GM04504 (cell line): ENCODE measurements at places on chromosomes 4 and X.

- DNase-seq: no peak
Measured at GRCh38 chrX:17359500-17359899, 15.5 kb upstream of the NHS start.

DNA sequence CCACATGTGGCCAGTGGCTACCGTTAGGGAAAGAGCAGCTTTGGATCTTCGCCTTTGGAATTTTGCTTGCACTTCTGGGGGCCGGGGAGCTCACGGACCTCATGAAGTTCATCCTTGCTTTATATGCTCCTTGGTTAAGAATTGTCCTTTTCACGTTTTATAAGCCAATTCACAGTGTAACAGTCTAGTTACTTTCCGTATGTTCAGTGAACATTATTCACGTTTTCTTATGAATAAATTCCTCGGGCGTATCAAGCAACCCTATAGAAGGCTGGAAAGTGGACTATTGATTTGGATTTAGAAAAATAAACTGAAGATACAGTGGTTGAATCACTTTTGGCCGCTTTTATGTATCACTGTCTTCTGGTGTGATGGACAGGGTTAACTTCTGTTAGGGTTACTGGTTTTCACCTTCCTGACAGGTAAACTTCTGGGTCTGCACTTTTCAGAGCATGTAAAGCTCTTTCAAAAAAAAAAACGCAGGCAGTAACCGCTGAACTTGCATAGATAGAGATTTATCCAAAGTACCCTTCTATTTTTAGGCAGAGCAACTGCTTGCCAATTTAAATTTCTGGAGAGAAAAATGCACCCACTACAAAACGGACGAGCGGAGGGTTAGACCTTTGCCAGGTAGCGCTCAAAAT lies 569 bp upstream of the PDLIM5 start:
- DNase-seq: no peak

DNA sequence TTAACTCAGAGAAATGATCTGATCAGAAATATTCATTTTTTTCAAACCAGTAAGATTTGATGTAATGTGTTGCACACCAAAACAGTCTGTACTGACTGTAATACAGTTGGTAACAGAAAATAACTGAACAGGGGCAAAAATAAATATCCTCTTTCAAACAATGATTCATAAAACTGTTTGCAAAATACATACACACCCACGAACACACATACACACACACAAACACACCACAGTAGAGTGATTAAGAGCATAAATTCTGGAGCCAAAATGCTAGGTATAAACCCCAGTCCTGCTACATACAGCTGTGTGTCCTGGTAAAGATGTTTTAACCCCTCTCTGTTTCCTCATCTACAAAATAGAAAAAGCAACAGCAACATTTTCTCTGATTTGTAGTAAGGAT lies 376.6 kb downstream of the PDGFC start:
- DNase-seq: no peak

- peak; percentile 76 for DNase-seq
Measured at GRCh38 chrX:131747173-131747572, 203.3 kb downstream of the OR13H1 start.

DNA sequence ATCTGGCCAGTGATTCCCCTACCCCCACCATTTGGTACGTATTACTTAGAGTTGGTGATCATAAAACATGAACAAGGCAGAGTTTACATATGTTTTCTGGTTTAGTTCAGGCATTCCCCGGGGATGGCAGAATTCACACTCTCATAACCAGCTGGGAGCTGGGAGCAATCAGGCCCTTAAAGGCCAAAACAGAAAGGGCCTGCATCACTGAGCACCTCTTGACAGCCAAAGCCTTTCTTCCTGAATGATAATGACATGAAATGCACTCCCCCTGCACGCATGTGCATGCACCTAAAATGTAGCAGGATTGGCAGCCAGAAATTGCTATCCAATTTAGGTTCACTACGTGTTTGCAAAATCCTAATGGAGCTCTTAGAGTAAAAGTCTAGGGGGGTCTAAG lies 235.4 kb downstream of the GPC3 start:
- no peak for DNase-seq

DNA sequence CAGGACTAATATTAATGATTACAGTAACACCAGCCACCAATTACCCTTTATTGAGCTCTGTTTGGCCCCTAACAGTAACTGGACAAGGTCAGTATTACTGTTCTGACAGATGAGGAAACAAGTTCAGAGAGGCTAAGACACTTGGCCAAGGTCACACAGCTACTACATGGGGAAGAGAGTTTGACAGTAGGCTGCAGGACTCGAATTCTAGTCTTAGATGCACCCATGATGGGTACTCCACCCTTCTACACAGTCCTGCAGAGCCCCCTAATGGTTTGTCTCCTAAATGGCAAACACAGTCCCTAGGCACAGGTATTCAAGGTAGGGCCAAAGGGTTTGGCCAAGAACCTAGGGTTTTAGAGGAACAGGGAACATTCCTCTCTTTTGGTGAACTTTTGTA lies 93.9 kb downstream of the NSUN7 start:
- no peak for DNase-seq

- no peak for DNase-seq
Measured at GRCh38 chr4:80231180-80231579, 33.9 kb downstream of the PRDM8 start.

DNA sequence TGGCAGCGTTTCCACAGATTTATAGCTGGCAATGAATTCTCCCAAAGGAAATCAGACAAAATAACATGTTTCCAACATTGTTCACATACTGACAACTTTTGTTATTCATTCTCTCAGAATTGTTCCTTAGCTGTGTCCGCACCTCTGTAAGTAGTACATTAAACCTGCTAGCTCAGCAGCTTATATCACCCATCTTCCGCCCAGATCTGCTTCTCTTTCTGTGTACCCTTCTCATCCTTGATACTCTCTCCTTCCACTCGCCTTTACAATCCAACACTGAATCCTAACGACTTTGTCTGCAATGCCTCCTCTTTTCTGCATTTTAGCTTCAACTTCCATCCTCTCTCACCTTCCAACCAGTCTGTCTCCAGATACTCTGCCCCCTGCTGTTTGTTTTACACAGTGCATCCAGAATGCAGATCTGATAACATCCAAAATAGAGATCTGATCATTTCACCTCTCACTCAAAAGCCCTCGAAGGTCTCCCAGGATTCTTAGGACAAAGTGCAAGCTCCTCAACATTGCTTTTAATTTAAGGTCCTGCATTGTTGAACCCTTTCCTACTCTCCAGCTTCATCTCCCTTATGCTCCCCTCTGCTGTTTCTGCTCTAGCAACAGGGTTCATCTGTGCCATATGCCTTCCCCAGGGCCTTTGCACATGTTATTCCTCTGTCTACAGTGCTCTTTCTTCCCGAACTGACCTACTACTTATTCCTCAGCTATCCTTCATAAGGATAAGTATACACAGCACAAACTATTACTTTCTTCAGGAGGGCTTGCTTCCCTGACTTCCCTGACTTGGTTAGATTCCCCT lies 67.3 kb upstream of the VBP1 start:
- DNase-seq: no peak

- no peak for DNase-seq
Measured at GRCh38 chr4:1900087-1900433, 28.9 kb downstream of the NSD2 start.

GRCh38 chr4:54067166-54067565 lies 2.8 kb upstream of the CHIC2 start:
- peak; percentile 68 for DNase-seq

- no peak for DNase-seq
Measured at GRCh38 chrX:116111497-116111896, 59.0 kb upstream of the AGTR2 start.

DNA sequence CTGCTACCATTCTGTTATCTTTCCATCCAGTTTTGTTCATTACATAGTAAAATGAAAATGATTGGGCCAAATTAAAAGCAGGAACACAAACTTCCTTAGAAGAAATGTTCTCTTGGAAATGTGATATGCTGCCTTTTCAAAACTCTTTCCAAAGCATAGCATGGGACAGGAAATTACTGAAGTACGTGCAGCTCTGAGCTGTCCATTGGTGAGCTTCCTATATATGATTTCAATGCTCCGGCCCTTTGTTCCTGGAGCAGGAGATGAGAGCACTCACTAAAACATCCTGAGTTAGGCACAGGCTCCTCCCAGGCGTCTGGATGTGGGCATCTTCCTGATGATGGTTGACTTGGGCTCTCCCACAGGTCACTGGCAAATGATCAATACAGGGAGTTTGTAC lies 33.0 kb upstream of the ANXA3 start:
- DNase-seq: no peak

GRCh38 chrX:27186671-27187070 lies 276.5 kb downstream of the PPP4R3C start:
- DNase-seq: peak; percentile 7

- no peak for DNase-seq
Measured at GRCh38 chrX:38175139-38175538, 45.5 kb downstream of the SRPX start.

DNA sequence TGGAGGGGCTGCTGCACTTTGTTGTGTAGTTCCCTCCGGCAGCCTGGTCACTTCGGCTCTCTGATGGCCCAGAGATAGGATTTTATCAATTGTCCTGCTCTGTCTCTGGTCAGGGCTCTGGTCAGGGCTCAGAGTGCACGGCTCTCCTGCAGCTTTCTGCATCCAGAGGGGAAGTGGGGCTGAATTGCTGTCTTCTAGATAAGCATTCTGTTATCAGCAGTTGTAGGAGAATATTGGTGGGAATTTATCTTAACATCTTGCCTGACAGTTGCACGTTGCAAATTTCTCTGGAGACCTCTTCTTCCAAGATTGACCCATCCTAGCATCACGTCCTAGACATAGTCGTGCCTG lies 62.8 kb downstream of the FAM193A start:
- no peak for DNase-seq

GRCh38 chr4:128709268-128709667 lies 100.2 kb upstream of the JADE1 start:
- no peak for DNase-seq

GRCh38 chr4:43048570-43048969 lies 156.1 kb downstream of the GRXCR1 start:
- no peak for DNase-seq

GRCh38 chr4:38672397-38673129 lies 8.6 kb downstream of the KLF3 start:
- DNase-seq: no peak

GRCh38 chr4:186149872-186150271 lies 41.5 kb upstream of the CYP4V2 start:
- no peak for DNase-seq

DNA sequence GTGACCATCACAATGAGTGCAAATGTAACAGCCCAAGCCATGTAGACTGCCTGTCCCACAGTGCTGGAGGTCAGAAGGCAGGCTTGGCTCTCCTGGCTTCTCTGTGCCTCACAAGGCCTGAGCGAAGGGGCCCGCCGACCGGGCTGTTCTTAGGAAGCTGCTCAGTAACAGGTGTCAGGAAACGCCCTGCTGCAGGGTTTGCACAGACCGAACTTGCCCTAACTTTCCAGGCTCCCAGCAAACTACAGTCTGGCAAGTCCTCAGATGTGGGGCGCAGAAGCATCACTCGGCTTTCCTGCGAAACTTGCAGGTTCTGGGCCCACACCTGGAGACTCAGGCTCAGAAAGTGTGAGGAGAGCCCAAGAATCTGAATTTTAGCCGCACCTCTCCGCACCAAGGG lies 87.6 kb downstream of the CRMP1 start:
- no peak for DNase-seq

DNA sequence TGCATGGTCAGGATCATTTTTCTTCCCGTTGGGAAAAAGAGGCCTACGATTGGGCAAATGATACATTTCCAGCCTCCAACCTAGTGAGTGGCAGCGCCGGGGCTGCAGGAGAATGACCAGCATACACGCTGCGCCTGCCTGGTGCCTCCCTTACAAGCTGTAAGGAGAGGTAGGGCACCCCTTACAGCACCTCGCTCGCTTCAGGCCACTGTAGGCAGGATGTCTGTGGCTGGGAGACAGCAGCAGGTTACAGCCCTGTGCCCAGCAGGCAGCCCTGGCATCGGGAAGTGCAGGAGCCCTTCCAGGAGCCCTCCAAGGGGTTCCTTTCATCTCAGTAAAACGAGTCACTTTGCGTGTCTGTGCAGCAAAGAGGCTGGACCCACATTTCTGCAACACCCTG lies 88.4 kb downstream of the EVC start:
- no peak for DNase-seq

DNA sequence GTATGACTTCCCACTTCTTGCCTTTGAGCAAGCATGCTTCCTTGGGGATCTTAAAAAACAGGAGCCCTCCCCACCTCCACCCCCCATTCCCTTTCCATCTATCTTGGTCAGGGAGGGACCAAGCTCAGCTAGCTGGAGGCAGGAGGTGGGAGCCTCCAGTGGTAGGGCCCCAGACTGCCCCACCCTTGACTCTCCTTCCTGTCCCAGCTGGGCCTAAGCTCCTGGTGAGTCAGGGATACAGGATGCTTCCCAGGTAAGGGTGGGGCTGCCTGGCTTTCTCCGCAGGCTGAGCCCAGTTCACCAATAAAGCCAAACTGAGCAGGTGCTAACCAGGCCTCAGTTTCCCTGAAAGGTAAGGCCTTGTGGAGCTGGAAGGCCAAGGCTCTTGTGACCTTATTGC lies 15.2 kb downstream of the EFNB1 start:
- no peak for DNase-seq

DNA sequence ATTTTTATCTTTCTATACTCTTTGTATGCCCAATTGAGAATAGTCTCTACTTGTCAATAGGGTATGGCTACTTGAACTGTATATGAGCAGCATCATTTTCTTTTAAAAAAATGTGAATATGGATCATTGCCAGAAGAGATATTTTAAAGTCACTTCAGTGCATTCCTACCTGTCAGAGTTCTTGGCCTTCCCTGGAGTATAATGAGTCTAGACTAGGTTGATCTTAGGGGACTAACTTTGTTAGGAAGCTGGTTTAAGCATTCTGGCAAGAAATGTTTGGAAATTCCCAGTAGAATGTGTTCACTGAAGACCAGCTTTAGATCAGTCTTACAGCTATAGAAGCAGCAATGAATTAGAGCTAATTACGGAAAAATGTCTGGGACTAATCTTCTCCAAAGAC lies 178.2 kb downstream of the FAT4 start:
- no peak for DNase-seq

DNA sequence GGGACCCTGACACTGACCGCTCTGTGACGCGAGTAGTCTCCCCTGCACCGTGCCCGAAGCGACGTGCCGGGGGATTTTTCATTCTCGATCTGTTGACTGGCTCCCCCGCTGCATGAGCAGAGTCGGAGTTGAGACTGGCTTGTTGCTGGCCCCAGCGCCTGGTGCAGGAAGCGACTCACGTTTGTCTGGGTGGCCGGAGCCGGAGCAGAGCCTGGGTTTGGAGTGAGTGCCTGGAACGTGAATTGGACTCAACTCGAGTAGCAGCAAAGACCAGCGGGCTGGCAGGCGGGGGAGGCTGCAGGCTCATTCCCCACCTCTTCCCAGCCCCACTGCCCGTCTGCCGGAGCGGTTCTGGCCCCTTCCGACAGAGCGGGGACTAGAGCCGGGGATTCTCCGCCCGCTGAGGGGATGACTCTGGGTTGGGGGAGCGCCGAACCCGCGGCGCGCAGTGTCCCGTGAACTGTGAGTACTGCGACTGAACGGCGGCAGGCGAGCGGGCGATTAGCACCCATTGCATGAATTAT lies 554 bp downstream of the PCDH7 start:
- no peak for DNase-seq
